ENCODE measurements at places on chromosomes 4 and X.

- no peak for DNase-seq
Observed at GRCh38 chr4:150952167-150952845, 62.8 kb downstream of the LRBA start.

GRCh38 chr4:127162741-127163140, 470.0 kb upstream of the INTU start:
- DNase-seq: peak; percentile 75

DNA sequence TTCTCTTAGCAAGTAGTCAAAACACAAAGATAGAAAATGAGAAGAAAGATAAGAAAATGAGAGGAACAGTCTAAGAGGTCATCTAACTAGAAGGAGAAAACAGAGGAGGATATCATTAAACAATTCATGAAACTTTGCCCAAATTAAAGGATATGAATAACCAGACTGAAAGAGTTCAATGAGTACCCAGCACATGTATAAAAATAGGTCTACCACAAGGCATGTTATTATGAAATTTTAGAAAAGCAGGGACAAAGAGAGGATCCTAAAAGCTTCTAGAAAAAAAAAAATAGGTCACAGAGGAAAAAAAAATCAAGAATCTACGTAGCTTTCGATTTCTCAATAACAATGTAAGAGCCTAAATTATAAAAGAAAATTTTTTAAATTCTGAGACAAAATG, 118.5 kb downstream of the WDFY3 start:
- DNase-seq: no peak

GRCh38 chr4:177171588-177171987, 138.1 kb upstream of the NEIL3 start:
- DNase-seq: no peak

GRCh38 chr4:76283900-76284299, 22.6 kb upstream of the STBD1 start:
- DNase-seq: no peak

- DNase-seq: no peak
Observed at GRCh38 chr4:22315628-22316027, 200.2 kb downstream of the ADGRA3 start.

DNA sequence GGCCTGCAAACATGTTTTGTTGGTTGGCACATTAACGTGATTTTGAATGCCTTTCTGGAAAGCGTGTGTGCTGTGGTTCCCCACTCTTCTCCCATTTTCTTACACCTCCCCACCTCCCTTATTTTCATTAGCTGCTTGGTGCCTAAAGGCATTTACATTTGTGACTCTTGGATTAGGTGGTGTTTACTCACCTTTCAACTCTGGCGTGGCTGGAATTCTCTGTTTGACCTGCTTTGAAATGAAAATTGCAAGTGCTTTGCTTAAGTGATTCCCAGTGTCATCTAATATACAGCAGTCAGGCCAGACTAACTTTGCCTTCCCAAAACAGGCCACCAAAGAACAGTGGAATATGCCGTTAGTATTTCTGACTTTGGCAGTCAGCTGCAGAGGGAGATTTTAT, 80.5 kb downstream of the NHSL2 start:
- no peak for DNase-seq

GRCh38 chrX:47623540-47624027, 3.9 kb upstream of the SYN1 start:
- peak; percentile 13 for DNase-seq

- DNase-seq: no peak
Observed at GRCh38 chr4:40685300-40685699, 55.6 kb upstream of the RBM47 start.

Data from HL-60 (cell line).